ENCODE measurements at places on chromosomes 5 and 9.

GRCh38 chr9:117696154-117696553 lies 8.0 kb upstream of the TLR4 start:
- no peak for DNase-seq

- DNase-seq = no peak
Measured at GRCh38 chr9:115157245-115157674, 39.3 kb upstream of the TNC start.

DNA sequence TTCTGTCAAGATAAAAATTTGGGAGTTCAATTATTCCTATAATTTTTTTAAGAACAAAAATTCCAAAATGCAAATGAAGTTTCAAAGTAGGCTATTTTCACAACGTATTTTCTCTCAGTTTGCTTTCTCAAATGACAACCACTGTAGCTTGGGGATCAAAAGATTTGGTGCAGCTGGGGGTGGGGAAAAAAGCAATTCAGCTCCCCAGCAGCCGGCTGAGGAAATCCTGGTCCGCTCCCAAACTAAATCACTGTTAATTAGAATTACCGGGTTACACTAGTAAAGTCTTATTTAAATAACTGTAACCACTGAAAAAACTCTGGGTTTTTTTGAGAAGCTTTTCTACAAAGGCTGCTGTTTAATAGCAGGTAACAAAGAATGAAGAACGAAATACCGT lies 5.7 kb downstream of the NR6A1 start:
- DNase-seq = no peak

GRCh38 chr5:168611165-168611564 lies 32.0 kb upstream of the PANK3 start:
- DNase-seq = no peak

DNA sequence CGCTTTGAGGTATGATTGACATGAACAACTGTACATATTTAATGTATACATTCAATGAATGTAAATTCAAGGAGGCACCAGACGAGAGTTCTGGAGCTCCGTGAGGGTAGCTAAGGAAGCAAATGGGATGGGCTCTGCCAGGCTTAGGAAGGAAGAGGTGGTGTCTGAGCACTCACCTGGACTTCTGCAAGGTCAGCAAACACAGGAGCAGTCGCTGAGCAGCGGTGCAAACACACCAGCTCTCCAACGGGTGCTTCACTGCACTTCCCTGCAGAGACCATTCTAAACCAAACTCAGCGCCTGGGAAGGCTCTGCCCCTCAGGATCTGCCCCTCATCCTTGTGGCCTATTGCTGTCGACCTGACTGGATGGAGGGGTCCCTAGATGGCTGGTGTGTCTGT lies 101.5 kb downstream of the COL23A1 start:
- no peak for DNase-seq

GRCh38 chr9:1771094-1771789 lies 243.9 kb upstream of the SMARCA2 start:
- no peak for DNase-seq

- DNase-seq = no peak
Measured at GRCh38 chr9:97567182-97567893, 65.8 kb downstream of the TSTD2 start.

GRCh38 chr5:146398826-146399225 lies 48.3 kb upstream of the TCERG1 start:
- no peak for DNase-seq

- no peak for DNase-seq
Measured at GRCh38 chr9:78997296-78997695, 574.5 kb upstream of the TLE4 start.

- DNase-seq = no peak
Measured at GRCh38 chr5:119218830-119219782, 136.7 kb upstream of the TNFAIP8 start.

GRCh38 chr5:113036826-113037225 lies 60.2 kb downstream of the DCP2 start:
- DNase-seq = no peak

DNA sequence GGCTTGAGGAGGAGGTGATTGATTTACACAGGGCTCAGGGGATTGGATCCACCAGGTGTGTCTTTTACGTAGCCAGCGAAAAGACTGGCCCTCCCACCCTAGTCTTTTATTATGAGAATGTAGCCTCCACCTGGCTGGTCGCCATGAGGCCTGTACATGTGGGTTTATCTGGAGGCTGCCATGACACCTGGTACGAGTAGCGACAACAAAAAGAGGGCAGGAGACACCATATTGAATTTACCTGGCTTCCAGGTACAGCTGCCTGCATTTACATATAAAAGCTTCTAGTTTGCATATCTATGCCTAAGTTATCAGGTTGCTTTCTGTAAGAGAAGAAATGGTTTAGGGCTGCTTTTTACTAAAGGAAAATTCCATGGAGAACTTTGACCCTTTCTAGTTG lies 1173.7 kb upstream of the SEMA6A start:
- no peak for DNase-seq

DNA sequence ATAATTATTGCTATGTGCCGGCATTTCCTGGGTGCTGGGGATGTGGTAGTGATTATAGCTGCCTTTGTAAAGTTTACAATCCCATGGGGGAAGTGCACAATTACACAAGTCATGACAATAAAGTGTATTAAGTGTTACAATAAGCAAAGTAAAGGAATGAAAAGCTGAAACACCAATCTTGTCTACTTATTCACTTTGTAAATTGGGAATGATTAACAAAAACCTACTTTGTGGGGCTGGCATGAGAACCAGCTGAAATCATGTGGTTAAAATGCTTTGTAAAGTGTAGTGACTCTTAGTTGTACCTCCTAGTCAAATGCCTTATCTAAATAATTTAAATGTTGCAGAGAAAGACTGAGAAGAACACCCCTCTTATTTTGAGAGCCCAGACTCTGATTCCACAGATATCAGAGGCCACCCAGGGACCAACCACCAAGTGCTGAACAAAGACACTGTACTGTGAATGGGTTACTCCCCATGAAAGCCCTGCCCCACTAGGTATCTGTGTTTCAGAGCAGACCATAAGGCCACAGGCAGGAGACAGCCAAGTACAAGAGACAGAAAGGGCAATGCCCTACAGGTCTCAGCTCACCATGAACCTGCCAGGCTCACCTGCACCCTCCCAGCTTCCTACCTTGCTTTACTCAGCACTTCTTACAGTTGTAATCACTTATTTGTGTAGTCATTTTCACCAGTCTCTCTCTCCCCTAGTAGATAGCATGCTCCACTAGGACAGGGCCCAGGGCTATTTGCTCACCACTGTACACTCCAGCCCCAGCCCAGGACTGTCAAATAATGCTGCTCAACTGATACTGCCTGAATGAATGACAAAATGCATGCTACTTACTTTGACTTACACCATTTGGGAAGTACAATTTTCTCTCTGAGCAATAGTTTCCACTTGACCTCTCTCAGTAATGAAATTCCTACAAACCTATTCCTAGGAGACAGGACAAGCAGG lies 101.6 kb upstream of the APC start:
- DNase-seq = no peak

DNA sequence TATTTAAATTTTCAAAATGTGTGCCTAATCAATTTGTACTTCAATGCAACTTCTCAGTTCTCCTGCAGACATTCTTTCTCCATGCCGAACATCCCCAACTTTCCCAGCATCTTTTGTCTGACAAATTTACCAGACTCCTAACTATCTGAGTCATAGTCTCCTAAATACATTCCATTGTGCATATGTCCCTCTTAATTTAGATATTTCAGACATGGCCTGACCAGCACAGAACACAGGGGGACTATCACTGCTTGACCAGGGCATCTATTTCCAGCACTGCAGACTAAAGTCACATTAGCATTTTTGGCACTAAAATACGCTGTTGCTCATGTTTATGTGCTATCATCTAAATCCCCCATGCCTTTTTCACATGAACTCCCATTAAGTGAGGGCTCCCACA lies 71.9 kb downstream of the ITGA1 start:
- DNase-seq = no peak

GRCh38 chr9:125971050-125971449 lies 223.9 kb downstream of the PBX3 start:
- no peak for DNase-seq

DNA sequence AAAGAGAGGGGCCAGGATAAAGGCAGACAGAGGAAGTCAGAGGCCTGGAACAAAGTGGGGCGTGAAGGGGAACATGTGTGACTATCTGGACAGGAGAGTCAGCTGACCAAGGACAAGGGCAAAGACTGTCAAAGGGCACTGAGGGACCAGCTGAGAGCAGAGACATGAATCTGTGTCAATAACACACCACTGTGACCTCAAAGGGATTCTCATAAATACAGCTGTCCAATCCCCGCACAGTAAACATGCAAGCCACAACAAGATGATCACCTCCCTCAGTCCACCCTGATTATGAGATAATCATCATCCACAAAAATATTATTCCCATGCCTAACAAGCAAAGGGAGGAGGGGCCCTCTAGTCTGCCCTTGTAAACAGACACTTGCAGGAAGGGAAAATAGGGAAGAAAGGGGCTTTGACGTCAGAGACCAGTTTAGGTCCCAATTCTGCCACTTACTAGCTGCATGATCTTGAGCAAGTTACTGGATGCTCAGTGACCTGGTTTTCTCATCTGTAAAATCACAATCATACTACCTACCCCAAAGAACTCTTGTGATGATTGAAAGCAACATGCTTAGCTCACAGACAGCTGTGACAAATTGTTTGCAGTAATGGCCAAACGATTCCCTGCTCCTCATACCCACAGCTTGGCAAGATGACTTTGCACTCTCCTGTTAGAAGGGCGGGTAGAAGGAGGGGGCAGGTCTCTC lies 41.8 kb downstream of the RAPGEF1 start:
- no peak for DNase-seq

DNA sequence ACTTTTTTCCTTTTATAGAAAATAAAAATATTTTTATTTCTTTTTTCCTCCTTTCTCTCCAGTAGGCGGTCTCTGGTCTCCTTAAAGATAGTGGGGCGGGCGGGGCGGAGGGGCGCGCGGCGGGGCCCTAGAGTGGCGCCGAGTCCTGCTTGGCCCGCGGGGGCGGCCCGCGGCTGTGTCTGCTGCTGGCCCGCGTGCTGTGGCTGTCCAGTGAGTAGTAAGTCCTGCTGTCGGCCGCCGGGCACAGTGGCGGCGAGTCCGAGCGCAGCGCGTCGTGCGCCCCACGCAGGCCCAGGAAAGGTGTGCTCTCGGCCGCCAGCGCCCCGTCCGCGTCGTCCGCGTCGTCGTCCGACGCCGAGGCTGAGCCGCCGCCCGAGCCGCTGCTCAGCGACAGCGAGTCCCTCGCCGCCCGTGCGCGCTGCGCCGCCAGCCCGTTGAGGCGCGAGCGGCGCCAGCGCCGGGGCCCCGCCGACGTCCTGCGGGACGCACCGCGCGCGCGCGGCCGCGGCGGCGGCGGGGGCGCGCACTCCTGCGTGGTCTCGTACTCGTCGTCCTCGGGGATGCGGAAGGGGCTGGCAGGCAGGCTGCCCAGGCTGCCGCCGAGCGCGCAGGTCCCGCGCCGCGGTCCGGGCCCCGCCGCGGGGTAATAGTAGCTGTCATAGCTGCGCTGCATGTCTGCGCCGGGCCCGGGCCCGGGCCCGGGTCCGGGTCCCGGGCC lies 52.3 kb downstream of the PSD2 start:
- DNase-seq = peak; percentile 44

DNA sequence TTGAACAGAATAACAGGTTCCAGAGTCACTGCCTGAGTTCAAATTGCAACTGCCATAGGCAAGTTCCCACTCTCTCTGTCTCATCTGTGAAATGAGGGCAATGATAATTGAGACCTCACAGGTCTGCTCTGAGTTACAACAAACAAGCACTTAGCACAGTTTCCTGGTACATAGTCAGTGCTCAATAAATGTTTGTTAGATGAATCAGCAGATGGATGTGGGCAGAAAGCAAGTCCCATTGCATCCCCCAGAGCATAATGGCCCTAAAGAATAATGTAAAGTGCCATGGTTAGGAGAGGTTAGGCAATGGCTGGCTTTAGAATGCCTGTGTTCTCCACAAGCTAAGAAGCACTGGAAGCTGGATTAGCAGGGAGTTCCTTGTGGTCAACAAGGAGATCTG lies 136.5 kb upstream of the LARP1 start:
- no peak for DNase-seq

DNA sequence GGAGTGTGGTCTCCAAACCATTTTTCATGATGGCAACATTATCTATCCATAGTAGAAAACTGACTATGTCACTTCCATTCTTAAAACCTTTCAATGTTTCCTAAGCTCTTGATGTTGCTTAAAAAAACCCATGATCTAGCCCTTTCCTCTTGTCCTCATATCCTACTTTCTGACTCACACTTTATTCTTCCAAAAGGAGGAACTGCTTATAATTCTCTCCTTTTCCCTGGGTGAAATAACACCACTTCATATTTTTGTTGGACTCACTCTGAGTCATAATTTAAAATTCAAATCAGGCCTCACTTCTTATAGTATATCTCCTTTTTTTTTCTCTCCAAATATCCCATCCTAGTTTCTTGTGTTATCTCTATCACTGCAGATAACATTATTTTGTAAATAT lies 513.9 kb downstream of the MAN2A1 start:
- DNase-seq = no peak

GRCh38 chr5:151208481-151208914 lies 15.4 kb downstream of the CCDC69 start:
- no peak for DNase-seq

DNA sequence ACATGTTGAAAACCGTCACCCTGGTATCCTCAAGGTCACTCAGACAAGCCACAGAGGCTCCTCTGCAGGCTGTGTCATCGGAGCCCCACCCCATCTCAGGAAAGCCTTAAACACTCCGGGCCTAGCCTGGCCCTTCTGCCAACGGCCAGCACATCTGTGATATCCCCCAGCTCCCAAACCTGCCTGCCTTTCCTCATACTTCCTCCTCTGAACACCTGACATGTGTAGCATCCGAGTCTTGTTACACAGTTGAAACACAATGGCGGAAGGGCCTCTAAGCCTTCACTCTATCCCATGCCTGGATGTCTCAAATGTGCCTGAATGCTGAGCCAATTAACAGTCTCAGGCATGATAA lies 32.9 kb upstream of the TGFBR1 start:
- no peak for DNase-seq

DNA sequence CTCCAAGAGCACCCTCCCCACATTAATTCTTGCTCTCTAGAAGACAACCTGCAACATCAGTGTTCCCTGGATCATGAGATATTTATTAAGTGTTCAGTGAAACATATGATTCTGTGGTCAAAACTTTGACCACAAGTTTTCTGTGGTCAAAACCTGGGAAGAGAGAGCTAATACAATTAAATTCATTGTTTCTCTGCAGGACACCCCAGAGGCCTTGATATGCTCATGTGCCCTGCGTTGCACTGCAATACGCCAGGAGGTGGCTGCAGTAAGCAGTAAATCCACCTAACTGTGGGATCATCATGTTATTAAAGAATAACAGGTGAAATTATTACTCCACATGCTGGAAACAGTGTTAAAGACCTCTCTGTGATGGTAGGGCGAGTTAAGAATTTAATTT lies 109.3 kb upstream of the SPDL1 start:
- DNase-seq = no peak

DNA sequence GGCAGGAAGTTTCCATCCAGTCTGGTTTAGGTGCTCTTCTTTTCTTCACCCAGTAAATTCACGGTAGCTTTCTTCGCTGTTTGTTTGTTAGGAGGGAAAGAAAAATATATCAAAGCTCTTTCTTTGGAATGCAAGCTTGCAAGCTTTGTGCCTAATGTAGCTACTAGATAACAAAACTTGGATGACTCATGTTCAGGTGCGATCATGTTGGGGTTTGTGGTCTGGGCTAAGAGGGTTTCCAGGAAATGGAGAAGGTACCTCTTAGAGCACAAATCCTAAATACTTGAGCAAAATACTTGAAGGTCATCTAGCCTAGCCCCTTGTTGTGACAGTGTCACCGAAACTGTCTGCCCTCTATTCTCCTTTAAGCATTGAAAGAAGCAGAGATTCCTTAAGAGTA lies 17.7 kb downstream of the SRP19 start:
- peak; percentile 12 for DNase-seq

- DNase-seq = no peak
Measured at GRCh38 chr9:76136986-76137385, 246.5 kb downstream of the PCSK5 start.

GRCh38 chr5:172868924-172869591 lies 35.0 kb downstream of the ERGIC1 start:
- DNase-seq = no peak

Data from stimulated activated CD8-positive, alpha-beta memory T cell treated with anti-CD3 and anti-CD28 coated beads, Interleukin-7, amount 100 ng/mL, for 1 hour (primary cell).